ENCODE measurements at places on chromosomes 12 and 14.

DNA sequence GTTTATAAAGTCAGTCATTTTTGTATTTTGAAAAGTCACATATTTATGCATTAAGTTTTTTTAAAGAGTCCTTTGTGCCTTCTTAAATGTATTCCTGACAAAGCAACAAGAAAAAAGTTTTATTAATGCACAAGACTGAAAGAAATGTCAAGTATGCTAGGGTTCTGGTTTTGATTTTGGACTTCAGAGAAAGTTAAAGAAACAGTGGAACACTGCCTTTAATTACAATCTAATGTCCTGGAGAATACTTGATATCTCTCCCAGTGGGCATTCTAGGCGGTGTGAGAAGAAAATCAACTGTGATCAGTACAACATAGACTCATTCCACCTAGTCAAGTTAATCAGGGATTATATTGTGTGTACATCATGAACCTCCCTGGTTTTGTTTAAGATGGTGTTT lies 49.9 kb downstream of the PRICKLE1 start:
- DNase-seq, result no peak

DNA sequence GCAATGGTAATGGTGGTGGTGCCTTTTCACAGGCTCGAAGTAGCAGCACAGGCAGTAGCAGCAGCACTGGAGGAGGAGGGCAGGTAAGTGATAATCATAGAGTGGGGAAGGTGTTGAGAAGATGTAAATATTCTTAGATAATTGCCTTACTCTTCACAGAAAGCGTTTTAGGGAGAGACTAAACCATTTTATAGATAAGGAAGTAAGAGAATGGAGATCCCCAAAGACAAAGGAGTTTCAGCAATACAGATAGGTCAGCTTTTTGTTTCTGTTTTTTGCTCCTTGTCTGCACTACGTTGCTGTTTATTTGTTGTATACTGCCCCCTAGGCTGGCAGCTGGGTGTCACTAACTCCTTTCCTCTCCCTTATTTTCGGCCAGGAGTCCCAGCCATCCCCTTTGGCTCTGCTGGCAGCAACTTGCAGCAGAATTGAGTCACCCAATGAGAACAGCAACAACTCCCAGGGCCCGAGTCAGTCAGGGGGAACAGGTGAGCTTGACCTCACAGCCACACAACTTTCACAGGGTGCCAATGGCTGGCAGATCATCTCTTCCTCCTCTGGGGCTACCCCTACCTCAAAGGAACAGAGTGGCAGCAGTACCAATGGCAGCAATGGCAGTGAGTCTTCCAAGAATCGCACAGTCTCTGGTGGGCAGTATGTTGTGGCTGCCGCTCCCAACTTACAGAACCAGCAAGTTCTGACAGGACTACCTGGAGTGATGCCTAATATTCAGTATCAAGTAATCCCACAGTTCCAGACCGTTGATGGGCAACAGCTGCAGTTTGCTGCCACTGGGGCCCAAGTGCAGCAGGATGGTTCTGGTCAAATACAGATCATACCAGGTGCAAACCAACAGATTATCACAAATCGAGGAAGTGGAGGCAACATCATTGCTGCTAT lies 2.0 kb downstream of the SP1 start:
- DNase-seq, result no peak

- DNase-seq, result no peak
Measured at GRCh38 chr12:66531766-66532165, 147.1 kb downstream of the GRIP1 start.

DNA sequence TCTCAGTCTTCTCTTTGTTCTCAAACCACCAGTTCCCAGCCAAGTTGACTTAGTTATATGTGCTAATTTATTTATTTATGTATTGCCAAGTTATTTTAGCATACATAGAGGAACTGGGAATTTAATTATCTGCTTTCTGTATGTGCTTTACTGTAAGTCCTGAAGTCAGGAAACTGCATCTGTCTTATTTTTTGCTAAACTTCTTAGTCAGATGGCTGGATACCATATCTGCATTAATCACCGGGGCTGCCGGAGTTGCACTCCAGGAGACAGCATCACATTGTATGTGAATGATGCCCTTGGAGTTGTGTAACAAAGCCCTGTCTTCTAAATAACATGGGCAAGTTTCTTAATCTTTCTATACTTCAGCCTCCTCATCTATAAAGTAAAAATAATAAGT lies 96.2 kb downstream of the MON2 start:
- DNase-seq, result no peak

DNA sequence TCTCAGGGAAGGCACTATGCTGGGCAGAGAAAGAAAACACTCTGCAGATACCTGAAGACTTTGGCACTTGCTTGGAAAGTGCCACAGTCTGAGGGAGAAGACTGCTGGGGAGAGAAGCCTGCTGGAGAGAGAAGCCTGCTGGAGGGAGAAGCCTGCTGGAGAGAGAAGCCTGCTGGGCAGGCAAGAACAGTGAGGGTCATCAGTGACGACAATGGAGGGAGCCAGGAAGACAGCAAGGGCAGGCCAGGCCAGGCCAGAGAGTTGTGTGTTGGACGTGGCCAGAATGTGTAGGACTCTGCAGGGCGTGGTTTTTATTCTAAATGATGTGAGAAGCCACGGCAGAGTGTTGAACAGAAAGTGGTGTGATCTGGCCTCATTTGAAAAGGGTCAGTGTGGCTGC lies 185.3 kb upstream of the ABCD2 start:
- DNase-seq, result no peak

GRCh38 chr14:101195309-101195901 lies 291.9 kb upstream of the RTL1 start:
- no peak for DNase-seq

- DNase-seq, result no peak
Measured at GRCh38 chr12:2344885-2345284, 292.1 kb downstream of the CACNA1C start.

DNA sequence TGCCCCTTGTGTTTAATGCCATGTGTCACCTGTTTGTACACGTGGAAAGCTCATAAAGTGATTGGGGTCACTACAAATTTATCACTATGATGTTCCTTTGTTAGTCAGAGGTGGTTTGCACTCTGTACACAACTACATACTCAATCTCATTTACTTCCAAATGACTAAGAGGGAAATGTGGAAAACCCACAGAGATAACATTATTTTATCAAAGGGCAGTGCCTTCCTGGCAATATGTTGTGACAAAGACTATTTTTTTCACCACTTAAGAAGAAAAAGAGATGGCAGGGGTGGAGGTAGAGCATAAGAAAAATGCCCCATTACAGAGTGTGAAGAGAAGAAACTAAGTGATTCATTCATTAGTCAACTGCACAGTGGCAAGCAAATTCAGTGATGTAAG lies 1064.1 kb upstream of the FLRT2 start:
- no peak for DNase-seq

DNA sequence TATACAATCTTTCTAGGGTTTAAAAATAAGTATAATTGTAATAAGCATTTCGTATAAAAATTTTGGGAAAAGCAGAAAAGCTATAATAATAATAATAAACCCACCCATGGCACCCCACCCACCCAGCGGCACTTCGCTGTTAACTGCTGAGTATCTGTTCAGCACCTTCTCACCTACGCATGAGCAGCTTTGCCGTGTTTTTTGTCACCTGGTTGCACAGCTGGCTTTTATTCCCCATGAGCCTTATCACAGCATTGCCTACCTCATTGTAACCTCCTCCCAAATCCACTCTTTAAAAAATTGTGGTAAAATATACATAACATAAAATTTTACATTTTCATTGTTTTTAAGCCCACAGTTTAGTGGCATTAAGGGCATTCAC lies 34.7 kb downstream of the CYP46A1 start:
- no peak for DNase-seq

DNA sequence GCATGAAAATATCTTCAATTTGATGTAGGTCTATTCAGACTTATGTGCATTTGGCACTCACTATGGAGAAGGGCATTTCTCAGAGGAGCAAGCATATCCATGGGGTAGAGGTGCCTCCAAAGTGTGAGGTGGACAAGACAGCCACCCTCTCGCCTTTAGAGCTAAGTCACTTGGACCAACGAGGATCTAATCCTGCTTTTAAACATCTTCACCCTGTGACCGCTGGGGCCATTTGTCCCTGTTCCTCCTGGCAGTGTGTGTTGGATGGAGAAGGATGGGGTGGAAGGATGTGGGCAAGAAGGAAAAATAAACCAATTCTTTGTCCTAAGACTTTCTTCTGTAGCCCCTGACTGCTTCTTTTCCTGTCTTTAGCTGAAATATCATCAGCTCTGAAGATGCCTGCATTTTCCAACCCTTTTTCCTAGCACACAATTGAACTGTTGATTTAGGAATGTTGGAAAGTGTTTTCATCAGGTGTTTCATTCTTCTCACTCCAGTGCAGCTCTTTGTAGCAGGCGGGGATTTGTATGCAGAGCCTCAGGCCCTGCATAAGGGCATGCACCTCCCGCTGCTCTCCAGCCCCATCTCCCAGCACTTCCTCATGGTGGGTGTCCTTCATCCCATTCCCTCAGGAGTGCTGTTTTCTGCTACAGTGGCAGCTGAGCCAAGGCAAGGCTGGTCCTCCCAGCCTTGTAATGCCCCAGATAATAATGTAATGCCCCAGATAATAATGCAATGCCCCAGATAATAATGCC lies 5.3 kb downstream of the FGF6 start:
- no peak for DNase-seq

DNA sequence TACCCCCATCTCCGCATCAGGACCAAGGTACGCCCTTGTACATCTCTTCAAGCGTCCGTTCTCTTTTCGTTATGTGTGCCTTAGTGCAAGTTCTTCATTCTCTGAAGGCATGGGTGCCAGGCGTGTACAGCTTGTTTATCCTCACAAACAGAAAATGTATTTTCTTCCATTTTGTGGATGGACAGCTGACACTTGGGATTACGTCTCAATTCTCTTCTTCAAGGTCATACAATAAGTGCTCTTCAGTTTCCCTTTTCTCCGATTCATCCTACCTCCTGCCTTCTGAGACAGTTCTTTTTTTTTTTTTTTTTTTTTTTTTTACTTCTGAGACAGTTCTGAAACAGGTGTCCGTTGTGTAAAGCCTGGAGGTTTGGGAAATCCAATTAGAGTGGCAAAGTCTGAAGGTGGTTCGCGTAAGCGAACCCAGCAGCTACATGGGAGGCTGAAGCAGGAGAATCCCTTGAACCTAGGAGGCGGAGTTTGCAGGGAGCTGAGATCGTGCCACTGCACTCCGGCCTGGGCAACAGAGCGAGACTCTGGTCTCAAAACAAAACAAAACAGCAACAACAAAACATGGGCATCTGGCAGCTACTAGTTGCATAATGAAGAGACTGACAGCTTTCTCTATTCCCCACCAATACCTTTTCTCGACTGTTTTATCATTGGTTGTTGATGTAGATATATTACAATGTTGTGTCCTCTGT lies 734 bp downstream of the COX6A1 start:
- no peak for DNase-seq

DNA sequence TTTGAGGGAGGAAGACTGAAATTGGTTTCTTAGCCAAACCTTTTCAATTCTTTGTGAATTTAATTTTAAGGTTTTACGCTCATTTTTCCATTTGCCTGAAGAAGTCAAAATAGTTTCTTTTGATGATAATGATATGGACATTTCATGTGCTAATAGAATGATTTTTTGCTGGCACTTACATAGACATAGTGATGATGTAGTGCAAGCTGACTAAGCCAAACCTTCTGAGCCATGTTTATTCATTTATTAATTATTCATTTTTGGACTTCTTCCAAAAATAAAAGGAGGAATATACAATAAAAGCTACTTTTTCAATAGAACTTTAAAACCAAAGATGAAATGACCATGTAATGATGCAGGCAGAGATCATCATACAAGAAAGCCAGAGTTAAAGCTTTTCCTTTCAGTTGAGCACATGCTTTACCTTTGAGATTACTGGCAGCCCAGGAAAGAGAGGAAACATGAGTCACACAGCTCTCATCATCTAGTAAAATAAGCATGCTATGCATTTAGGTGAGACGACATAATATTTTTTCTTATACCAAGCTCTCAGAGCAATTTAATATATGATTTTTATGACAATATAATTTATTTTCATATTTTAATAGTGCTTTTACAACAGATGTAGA lies 24.8 kb downstream of the KCNA1 start:
- DNase-seq, result no peak

- DNase-seq, result no peak
Measured at GRCh38 chr12:85693093-85693665, 143.0 kb downstream of the RASSF9 start.

GRCh38 chr12:29152981-29153630 lies 4.0 kb downstream of the FAR2 start:
- peak; percentile 67 for DNase-seq

DNA sequence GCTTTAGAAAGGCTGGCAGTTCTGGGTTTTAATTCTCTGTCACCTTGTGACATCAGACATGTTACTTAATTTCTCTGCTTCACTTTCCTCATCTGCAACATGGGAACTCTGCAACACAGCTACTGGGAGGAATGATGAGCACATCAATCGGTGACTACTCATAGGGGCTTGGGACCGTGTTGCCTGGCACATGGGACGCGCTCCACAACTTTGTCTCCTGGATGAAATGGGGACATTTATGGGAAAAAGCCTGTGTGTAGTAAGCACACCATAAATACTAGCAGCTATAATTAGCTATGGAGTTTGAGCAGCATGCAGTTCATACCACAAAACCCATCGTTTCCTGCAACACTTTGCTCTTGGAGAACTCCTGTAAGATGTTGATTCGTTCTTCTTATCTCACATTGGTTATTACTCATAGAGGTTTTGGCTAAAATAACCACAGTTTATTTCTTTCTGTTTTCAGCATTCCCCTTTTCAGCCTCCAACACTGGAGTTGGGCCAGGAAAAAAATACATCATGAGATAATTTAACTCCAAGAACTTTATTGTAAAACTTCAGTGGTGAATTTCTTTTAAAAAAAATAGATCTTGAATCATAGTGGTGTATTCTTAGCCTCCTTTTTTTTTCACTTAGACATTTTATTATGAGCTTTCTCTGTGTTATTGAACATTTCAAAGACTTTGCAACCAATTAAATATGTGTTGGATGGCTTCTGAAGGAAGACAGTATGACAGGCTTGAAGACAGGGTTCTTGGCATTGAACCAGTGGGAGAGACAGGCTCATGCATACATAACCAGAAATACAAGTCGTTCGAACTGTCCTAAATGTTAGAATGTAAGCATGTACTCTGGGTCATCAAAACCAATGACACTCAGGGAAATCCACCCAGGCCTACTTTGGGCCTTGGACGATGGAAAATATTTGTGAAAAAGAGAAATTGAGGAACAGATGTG lies 72.7 kb downstream of the RIN3 start:
- peak; percentile 58 for DNase-seq

GRCh38 chr12:32047357-32048212 lies 59.1 kb upstream of the BICD1 start:
- no peak for DNase-seq

GRCh38 chr14:105860615-105861580 lies 334.5 kb downstream of the TMEM121 start:
- DNase-seq, result no peak

DNA sequence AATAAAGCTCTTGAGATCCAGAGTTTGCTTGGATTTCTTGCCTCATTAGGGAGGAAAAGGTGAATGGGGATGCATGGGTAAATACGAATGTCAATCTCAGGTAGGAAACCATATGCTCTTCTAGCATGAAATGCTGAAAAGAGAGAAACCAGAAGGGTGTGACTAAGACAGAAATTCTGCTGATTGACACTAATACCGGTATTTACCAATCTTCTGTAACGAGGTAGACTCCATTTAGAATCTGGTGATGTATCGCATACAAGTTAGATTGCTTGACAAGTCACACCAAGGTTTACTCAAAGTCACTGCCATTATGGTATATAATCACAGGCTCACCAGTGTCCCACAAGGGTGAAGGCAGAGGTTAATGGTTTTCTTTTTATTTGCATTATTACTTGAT lies 337.9 kb downstream of the NRXN3 start:
- no peak for DNase-seq
